A549 treated with RU486 at 1 μM for 4 hours (cell line): ENCODE measurements at places on chromosomes 2 and 18. TPM values are rescaled to one million over a fixed set of nuclear protein-coding genes. Genes with fewer than 3 reads are reported as not detected.

The BCL11A gene
- 0.31 to 0.54 TPM (median 0.37 TPM) in 3 of 5 replicates, not detected in the others for total RNA-seq

The VWA3B gene
- 0.51 to 0.77 TPM (median 0.62 TPM) in 3 of 5 replicates, not detected in the others for total RNA-seq

The LOXHD1 gene
- not detected in 5 replicates for total RNA-seq

The UGT1A5 gene
- total RNA-seq, result not detected in 5 replicates

The IL1RL2 gene
- 0.05 TPM in 1 of 5 replicates, not detected in the others for total RNA-seq

The IKZF2 gene
- 0.06 to 0.72 TPM (median 0.12 TPM) in 5 replicates for total RNA-seq
